ENCODE measurements at places on chromosomes 7 and 10.

DNA sequence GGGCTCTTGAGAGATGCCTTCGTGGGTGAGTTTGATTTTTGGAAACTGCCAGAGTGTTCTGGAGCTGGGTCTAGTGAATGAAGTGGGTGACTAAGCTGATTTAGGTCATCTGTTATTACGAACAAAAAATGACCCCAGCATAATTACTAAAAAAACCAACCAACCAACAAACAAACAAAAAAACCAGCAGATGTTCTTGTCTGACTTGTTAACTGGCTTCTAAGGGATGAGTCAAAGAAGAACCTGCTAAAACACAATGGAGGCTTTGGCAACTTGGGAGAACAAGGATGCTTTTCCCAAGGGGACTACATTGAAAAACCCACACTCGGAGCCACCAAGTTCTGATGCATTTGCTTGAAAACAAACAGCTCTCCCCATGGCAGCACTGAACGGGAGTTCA is 11.5 kb downstream of the TACR2 start:
- H3K27me3 ChIP-seq = no peaks in the 10 kb centered on the region
- no peak overlapping the region for H3K27ac ChIP-seq
- H3K36me3 ChIP-seq = peaks cover 32% of the 10 kb centered on the region
- DNase-seq = no peak
- H3K4me3 ChIP-seq = no peak overlapping the region

DNA sequence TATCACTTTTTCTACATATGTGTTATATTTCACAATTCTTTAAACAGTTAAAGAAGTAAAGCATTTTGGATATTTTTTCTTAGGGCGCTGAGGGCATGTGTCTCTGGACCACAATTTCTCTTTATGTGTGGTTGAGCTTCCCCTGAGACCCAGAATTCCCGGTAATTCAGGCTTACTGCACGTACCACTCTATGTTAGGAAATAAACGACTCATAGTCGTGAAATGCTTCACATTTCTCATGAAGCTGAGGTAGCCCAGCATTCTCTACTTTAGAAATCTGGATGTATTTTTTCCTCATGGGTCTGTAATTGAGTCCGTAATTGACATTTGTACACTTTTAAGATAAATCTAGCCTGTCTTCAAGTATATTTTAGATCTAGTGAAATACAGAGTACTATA is 170.6 kb downstream of the FZD1 start:
- H3K27me3 ChIP-seq = no peaks in the 10 kb centered on the region
- peak; percentile 65 for DNase-seq
- H3K27ac ChIP-seq = no peak overlapping the region
- no peaks in the 10 kb centered on the region for H3K36me3 ChIP-seq

GRCh38 chr7:121278120-121279021 is 50.4 kb upstream of the WNT16 start:
- H3K4me1 ChIP-seq = no peaks in the 10 kb centered on the region
- peak; percentile 9 for DNase-seq
- no peak overlapping the region for H3K4me3 ChIP-seq
- no peak overlapping the region for H3K27ac ChIP-seq
- no peaks in the 10 kb centered on the region for H3K27me3 ChIP-seq

GRCh38 chr10:84842593-84842992 is 514.2 kb downstream of the CCSER2 start:
- H3K4me3 ChIP-seq = no peak overlapping the region
- H3K27me3 ChIP-seq = no peaks in the 10 kb centered on the region
- DNase-seq = no peak
- no peak overlapping the region for H3K27ac ChIP-seq
- H3K4me1 ChIP-seq = no peaks in the 10 kb centered on the region

- no peaks in the 10 kb centered on the region for H3K27me3 ChIP-seq
- H3K4me1 ChIP-seq = peaks cover 2% of the 10 kb centered on the region
- H3K4me3 ChIP-seq = no peak overlapping the region
- peaks cover 6% of the 10 kb centered on the region for H3K36me3 ChIP-seq
- H3K27ac ChIP-seq = no peak overlapping the region
- peak; percentile 10 for DNase-seq
Observed at GRCh38 chr7:148390381-148390780, 200.2 kb upstream of the C7orf33 start.
